ENCODE measurements at places on chromosomes 11 and 22.

DNA sequence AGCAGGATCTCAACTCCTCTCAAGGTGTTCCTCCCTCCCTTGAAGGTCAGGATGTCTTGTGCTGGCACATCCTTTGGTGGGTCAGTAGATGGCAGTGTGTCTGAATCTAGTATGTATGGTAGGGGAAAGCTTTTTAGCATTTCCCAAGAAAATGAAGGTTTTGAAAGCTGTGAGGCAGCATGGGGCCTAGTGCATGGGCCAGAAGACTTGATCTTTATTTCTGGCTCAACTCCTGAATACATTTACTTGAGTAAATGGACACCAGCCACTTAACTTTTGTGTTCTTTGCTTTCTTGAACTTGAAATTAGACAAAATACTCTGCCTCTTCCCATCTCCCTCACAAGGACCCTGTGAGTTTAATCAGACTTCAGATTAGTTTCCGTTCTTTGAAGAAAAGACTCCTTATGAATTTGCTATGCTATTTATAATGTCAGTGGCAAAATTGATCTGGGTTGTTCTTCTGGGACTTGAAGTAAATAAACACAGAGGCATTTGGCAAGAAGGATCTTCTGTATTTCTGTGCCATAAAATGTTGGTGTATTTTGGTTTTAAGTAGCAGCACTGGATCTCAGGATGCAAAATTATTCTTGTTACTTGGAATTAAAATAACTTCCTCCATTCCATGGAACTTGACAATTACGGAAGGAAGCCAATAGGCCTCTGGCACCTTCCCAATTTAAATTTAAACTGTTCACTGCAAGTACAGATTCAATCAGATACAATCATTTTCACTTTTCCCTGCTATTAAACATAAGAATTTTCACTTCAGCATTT is 288.8 kb downstream of the CASP12 start:
- DNase-seq, result peak; percentile 23

GRCh38 chr11:19595499-19595839 is 117.2 kb upstream of the NAV2 start:
- DNase-seq, result no peak

DNA sequence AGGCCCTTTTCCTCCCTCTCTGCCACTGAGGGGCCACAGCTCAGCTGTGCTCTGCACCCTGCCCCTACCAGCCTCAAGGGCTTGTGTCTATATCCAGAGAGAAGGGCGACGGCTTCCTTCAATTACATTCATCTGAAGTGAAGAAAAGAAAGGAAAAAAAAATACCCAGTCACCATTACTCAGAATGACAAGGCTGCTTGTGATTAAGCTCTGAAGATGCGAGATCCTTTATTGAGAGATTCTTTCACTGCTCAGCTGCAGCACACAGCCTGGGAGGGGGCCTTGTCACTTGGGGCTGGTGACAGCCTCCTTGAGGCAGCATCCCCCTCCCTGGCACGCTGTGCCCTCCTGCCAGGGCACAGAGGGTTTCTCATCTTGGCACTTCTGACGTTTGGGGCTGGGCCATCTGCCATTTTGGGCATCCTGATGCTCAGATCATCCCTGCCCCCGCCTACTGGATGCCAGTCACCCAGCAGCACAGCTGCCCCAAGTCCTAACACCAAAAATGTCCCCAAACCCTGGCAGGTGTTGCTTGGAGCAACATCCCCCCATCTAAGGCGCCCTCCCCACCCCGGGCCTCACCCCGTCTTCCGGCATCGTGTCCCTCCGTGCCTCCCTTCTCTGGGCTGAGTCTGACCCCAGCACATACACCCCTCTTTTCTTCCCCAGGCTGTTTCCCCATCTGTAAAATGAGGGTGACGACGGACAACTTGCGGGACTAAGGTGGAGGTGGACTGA is 1394.7 kb downstream of the BRD1 start:
- DNase-seq, result no peak

DNA sequence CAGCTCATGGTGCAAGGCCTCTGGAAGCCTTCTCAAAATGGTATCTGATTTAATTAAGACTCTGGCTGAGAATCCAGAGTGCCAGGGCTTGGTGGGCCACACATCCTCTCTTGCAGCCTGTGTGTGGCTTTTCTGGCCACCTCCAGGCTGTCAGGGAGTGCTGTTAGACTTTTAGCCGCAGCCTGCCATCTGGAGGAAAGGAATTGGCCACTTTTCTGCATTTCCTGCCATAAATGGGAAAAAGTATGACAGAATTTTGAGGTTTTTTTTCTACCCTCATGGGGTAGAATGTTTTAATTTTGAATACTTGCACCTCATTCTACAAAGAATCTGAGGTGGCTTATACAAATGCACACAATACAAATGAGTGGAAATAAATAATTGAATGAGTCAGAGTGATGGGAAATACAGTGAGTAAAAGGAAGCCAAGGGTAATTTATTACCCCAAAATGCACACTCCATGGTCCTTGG is 218.4 kb downstream of the ADAMTS15 start:
- DNase-seq, result no peak

- DNase-seq, result no peak
These were observed 23.1 kb downstream of the FANCF start for GRCh38 chr11:22602504-22602903.

DNA sequence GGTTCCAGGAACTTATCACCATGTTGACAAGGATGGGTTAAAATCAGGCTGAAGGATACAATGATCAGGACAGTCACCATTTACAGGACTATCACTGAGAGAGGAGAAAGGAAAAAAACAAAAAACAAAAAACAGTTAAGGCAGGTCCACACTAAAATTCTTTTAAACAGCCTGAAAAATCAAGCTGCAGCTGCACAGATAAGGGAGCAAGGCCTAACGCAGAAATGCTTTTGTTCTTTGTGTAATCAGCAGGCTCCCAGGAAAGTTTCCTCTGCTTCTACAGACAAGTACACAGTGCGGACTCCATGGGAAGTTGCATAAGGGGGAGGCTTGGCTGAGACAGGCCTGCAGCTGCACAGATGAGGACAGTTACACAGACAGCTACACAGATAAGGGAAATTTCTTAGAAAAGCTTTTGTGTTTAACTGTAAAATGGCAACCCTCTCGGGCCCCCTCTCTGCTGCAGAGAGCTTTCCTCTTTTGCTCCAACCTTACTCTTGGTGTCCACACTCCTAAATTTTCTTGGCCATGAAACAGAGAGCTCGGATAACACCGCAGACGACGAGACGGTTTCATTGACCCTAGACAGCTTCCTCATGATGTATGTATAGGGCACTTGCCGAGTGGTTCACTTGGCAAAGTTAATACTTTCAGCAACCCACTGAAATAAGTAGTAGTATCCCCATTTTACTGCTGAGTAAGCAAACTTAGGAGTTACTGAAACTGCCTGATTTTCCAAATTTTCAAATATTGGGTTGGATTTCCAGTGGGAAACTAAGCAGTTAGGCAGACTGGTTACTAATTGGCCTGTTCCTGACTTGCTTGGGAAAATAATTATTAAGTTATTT is 45.5 kb downstream of the PIWIL3 start:
- no peak for DNase-seq

DNA sequence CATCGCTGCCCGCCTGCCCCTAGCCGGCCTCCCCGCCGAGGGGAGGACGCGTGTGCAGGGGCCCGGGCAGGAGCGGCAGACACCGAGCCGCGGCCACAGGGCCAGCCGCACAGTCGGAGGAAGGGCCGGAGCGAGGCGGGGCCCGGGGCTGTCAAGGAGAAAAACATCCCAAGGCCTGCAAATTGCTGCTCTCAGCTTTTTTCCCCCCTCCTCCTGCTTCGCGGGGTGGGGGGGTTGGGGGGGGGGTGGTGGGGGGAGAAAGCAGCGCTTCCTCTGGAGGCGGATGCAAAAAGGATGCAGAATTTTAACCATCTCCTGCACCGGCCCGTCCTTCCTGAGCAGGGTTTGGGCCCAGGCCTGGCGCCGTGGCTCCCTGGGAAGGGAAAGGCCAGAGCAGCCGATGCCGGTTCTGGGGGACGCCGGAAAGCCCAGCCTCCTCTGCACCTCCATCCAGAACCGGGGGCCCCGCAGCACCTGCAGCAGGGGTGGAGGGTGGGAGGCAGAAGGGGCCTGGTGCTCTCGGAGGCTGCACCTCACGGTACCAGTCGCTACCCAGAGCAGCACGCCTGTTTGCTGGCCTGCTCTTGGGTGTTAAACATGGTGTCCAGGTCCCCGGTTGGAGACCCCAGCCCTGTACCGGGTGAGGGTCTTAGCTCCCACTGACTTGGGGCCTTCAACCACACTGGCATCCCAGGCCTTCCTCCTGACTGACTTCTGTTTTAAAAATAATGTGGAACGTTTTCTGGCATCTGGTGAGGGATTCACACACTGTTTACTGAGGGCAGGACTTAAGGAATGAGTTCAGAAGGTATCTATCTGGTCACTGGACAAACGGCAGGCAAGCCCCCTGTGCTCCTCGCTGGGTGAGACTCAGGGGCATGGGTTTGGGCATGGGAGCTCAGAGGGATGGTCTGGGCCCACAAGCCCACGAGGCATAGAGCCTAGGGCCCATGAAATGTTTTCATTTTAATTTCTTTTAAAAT is 77.4 kb upstream of the WNT7B start:
- DNase-seq, result peak; percentile 45

- DNase-seq, result no peak
These were observed 23.1 kb downstream of the PIH1D2 start for GRCh38 chr11:112050721-112051120.

GRCh38 chr11:11806586-11806985 is 35.2 kb upstream of the USP47 start:
- DNase-seq, result no peak

DNA sequence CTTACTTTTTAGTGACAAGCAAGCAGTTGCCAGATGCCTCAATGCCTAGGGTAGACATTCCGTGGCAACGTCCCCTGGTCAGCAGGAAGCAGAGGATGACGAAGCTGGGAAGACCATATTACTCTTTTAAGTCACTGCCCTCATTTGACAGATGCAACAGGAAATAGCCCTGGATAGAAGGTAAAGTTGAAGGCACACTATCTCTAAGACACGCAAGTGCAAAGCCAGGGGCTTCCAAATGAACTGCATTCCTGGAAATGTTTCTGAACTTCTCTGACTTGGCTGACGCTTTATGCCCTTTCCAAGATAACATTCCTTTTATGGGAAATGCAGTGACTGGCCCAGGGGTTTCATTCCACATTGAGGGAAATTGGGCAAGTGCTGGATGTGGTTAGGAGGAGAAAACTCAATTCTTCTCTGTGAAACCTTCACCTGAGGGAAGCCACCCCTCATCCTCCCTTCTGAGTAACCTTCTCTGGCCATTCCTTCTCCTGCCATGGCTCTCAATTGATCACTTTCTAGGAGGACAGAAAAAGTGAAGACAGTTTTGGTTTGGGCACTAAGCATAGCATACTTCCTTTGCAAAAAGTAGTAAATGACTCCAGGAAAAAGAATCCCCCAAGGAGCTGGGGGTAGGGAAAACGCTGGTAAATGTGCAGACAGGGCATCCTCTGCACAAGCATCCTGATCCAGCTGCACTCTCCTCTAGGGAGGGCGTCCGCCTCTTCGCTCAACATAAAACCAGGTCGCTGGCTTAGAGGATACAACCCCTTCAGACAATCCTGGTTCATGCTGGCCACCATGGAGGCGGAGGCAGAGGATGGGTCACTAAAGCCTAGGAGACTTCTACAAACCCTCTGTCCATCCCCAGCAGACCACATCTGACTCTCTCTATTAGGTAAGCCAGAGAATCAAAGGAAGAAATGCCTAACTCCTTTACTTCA is 14.5 kb downstream of the PCSK7 start:
- DNase-seq, result no peak

GRCh38 chr11:128420951-128421350 is 166.4 kb downstream of the ETS1 start:
- no peak for DNase-seq

DNA sequence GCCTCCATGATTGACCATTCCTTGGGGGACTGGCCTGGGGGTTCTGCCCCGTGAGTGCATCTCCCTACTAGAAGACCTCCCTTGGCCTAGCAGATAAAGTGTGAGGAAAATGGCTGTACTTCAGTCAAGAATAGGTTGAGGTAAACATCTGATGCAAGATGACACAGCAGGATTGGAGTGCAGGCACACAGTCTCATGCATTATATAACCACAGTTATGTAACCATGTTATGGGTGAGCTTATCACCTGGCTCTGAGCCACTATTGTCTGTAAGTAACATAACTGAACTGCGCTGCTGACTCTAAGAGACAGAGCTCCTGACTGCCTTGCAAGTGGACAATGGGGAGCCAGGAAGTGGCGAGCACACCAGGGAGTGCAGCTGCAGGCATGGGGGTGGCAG is 378.7 kb upstream of the ANO5 start:
- DNase-seq, result no peak

DNA sequence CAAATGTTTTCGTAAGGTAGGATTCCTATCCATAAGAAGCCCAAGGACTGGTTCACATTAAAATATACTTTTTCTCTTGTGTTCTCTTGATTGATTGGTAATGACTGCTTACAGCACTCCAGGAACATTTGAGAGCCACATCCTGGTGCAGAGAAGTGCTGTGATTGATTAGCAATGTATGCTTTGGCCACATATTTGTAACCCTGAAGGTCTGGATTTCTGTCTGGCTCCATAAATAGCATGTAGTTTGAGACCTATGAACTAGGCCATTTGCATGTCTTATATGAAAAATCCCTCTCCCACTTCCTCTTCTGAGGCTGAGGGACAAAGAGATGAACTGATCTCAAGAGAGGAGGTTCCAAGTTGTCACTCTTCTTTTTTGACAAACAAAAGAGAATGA is 49.3 kb upstream of the CD44 start:
- DNase-seq, result no peak

DNA sequence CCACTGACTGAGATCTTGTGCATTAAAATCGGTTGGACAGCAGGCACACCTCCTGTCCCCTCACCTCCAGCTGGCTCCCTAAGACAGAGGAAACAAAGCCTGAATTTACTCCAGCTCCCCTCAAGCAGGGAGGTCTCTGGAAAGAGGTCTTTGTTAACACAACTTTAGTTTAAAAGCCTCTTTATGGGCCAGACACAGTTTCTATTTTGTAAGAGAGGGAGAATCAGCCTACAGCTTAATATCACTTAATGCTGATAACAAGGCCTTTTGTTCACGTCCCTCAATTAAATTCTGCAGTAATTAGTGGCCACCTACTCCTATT is 36.3 kb downstream of the PLEKHA7 start:
- no peak for DNase-seq

DNA sequence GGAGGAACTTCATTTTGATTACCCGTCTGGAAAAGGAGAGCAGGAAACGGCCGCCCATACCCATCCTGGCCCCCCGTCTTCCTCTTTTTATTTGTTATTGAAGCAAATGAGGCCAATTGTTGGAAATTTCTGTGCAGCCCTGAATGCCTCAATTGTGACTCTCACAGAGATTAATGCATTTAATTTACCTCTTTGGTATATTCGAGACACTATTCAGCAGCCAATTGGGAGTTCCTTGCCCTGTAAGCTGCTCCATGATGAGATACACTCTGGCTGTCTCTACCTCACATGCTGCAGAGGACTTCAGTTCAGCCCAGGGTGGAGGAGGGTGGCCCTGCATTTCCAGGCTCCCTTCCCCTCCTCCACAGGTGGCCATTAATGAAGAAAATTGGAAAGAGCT is 60.6 kb upstream of the NTM start:
- no peak for DNase-seq

DNA sequence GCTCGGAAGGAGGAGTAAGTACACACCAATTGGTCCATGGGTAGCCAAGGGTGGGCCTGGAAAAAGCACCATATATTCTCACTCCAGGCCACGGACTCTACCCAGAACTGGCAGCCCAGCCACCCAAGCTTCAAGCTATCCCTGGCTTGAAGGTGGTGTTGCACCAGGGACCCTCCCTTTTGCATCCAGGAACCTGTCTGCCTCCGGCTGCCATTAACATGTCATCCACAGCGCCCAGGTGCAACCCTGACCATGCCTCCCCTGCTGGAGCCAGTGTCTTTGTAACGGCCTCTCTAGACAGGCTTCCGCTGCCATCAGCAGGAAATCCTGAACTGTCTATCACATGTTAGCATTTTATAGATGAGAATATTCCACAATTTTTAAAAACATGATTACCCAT is 2158.5 kb upstream of the RAG2 start:
- DNase-seq, result no peak
